ENCODE measurements at places on chromosomes 12 and 14.

DNA sequence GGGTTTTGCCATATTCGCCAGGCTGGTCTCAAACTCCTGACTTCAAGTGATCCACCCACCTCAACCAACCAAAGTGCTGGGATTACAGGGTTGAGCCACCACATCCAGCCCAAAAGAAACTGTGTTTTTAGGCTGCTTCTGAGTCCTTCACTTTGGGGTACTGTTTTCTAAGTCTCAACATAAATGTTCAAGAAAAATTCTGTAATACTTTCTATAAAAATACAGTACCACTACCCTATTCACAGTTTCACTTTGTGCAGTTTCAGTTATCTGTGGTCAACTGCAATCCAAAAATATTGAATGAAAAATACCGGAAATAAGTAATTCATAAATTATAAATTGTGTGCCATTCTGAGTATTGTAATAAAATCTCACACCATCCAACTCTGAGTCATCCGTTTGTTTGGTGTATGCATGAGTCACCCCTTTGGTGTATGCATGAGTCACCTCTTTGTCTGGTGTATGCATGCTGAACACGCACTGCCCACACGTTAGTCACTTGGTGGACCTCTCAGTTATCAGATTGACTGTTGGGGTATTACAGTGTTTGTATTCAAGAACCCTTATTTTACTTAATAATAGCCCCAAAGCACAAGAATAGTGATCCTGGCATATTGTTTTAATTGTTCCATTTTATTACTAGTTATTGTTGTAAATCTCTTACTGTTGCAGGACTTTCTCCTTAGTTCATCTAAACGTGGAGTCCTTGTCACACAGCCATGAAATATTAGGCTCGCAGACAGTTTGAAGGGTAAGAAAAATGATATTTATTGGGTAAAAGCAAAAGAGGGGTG lies 190.2 kb downstream of the FSCB start:
- DNase-seq = no peak

DNA sequence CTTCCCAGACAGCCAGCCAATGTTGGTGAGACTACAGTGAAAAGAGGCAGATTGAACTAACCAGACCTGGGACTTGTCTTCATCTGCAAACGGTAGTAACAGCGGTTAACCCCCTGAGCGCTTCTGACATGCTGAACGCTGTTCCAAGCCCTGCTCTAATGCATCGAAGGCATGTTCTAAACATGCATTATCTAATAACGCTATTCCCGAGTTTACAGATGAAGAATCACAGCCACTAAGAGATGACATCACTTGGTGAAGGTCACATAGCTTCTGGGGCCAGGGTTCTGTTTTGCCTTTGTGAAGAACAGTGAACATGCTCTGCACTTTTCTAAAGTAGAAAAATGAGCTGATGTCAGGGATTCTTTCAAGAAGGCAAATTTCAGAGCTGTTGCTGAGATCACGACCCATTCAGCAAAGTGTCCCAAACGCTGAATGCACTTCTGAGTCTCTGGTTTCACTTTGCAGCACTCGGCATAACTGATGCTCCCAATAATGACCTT lies 56.0 kb downstream of the FOS start:
- DNase-seq = no peak

GRCh38 chr14:29911810-29912209 lies 15.8 kb downstream of the PRKD1 start:
- DNase-seq = no peak

DNA sequence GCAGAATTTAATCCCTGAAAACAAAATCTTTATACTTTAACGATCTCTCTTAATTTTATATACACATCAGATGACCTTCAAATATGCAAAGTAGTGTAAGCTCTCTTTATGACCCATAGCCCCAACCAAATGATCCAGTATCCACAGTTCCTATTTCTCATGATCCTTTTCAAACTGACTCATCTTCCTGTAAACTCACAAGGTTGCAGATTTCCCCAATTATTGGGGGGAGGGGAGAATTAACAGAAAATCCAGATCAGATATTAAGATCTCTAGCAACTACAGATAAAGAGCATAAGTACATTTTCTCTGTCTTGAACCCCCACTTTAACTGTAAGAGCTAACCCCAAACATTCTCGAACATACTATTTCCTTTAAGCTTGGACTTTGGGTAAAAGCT lies 12.5 kb downstream of the GNS start:
- no peak for DNase-seq

DNA sequence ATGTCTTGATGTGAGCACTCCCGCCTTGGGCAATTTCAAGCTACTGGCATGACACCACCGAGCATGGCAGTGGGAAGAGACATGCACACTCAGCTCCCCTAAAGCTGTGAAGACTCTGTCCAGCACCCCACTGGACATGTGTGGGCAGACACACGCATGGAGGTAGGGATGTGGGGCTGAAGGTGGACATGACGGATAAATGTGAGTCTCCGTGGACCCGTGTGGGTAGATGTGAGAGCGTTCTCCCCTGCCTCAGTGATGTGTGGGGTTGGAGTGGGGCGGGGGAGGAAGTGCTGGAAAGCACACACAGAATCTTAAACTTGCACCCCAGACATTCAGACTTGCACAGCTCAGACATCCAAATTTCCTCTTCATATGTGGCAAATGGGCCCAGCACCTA lies 12.6 kb downstream of the SLC6A12 start:
- DNase-seq = no peak

GRCh38 chr14:105899071-105899641 lies 372.8 kb downstream of the TMEM121 start:
- no peak for DNase-seq

DNA sequence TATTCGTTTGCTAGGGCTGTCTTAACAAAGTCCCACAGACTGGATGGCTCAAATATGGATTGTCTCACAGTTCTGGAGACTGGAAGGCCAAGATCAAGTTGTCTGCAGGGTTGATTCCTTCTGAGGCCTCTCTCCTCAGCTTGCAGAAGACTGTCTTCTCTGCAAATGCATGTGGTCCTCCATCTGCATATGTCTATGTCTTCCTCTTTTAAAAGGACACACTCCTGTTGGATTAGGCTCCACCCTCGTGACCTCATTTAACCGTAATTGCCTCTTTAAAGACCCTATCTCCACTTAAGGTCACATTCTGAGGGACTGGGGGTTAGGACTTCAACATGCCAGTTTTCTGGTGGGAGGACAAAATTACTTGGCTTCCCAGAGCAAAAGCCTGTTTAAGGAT lies 123.3 kb downstream of the SLC38A6 start:
- no peak for DNase-seq

GRCh38 chr14:55628426-55628825 lies 48.4 kb downstream of the KTN1 start:
- DNase-seq = no peak

- no peak for DNase-seq
Measured at GRCh38 chr14:34466691-34467090, 4.7 kb upstream of the SPTSSA start.

GRCh38 chr12:74722709-74723108 lies 185.1 kb downstream of the ATXN7L3B start:
- no peak for DNase-seq

GRCh38 chr12:3272958-3273357 lies 195.8 kb downstream of the TSPAN9 start:
- no peak for DNase-seq

GRCh38 chr12:112169161-112169872 lies 44.0 kb downstream of the TRAFD1 start:
- DNase-seq = no peak

DNA sequence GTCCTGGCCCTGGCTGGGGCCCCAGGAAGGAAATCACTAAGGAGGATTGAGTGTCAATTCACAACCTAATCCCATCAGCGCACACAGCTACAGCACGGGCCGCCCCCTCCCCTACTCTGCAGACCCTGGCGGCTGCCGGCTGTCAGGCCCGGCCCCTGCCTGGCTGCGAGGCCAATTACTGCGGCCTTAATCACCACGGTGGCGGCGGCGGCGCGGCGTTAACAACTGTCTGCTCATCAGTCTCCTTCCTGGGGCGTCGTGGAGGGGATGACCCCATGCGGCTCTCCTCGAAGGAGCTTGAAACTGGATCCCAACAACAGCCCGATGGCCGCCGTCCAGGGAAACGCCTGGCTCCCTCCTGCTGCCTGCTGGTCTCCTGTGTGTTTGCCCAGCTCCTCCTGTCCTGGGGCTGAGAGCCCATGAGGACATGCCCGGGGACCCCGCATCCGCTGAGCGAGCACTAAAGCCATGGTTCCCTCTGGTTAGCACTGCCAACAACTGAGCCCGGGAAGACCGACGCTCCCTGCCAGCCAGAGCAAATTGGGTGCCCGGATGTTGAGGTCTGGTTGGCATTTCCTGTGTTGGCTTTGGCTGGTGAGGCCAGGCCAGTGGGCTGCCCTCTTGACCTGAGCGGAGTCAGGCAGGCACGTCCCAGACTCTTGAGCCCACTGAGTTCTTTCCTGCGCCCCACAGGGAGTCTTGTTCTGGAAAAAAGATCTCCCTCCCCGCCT lies 21.8 kb upstream of the EIF2B2 start:
- DNase-seq = no peak

- no peak for DNase-seq
Measured at GRCh38 chr14:52363041-52363704, 49.1 kb downstream of the PTGER2 start.

DNA sequence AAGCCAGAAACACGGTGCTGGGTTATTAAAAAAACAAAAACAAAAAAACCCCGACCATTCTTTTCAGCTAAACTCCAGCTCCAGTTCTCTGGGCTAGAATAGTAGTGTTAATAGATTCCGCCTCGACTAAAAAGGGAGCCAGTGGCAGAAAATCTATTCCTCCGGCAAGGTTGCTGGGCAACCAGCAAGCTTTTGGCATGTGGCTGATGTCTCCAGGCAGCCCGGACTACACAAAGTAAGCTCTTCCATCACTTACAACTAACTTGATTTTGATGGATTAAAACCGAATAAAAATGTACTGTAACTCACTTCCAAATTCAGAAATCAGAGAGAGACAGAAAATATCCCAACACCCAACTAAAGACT lies 126.4 kb upstream of the FOXN3 start:
- no peak for DNase-seq

DNA sequence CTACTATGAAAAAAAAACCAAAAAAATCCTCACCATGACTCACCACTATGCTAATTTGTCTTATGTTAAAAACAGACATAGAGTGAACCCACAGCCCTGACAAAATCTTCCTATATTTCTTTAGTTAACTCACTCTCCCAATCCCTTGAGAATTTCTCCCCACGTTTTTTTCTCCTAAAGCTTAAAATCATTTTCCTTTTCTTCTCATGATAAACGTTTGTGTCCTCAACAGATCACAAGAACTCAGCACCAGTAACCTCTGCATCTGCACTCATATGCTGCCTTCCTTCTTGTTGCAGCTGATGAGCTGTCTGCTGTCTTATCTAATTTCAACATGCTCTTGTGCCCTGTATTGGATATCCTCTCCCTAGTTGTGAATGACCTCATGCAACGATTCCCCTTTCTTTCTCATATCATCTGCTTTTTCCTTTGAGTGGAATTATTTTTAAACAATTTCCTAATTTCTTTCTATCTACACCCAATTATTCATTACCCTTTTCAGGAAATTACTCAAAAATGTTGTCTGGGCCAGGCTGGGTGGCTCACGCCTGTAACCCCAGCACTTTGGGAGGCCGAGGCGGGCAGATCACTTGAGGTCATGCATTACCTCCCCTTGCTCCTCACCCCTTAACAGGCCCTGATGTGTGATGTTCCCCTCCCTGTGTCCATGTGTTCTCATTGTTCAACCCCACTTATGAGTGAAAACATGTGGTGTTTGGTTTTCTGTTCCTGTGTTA lies 427.5 kb upstream of the MGAT4C start:
- DNase-seq = no peak

GRCh38 chr14:99123208-99123870 lies 148.7 kb downstream of the BCL11B start:
- no peak for DNase-seq

GRCh38 chr12:19707948-19708409 lies 268.7 kb downstream of the AEBP2 start:
- no peak for DNase-seq

DNA sequence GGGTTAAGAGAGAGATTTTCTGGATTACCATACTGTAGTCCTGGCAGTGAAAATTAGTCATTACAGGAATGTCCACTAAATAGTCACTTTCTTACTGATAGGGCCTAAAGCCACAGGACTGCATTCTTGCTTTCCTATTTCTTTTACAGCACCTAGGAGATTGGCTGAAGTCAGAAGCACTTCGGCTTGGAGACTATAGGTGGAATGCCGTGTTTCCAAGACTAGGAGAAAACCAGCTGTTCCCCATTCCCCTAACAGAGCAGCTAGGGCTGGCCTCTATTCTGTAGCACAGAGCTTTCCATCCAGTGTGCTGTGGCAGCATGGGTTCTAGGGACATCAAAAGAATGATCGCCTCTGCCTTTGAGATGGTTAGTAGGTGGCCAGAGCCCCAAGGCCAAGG lies 15.1 kb downstream of the PIGH start:
- no peak for DNase-seq

DNA sequence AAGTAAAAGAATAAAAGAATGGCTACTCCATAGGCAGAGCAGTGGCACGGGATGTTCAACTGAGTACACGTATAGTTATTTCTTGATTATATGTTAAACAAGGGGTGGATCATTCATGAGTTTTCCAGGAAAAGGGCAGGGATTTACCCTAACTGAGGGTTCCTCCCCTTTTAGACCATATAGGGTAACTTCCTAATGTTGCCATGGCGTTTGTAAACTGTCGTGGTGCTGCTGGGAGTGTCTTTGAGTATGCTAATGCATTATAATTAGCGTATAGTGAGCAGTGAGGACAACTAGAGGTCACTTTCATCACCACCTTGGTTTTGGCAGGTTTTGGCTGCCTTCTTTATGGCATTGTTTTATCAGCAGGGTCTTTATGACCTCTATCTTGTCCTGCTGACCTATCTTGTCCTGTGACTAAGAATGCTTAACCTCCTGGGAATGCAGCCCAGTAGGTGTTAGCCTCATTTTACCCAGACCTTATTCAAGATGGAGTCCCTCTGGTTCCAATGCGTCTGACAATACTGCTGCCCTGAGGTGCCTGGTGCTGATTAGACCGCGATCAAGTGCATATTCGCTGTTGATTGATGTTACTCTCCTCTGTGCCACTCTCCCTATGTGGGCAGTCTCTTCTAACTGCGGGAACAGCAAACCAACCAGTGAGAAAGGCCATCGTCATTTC lies 67.6 kb upstream of the AMN1 start:
- DNase-seq = no peak

DNA sequence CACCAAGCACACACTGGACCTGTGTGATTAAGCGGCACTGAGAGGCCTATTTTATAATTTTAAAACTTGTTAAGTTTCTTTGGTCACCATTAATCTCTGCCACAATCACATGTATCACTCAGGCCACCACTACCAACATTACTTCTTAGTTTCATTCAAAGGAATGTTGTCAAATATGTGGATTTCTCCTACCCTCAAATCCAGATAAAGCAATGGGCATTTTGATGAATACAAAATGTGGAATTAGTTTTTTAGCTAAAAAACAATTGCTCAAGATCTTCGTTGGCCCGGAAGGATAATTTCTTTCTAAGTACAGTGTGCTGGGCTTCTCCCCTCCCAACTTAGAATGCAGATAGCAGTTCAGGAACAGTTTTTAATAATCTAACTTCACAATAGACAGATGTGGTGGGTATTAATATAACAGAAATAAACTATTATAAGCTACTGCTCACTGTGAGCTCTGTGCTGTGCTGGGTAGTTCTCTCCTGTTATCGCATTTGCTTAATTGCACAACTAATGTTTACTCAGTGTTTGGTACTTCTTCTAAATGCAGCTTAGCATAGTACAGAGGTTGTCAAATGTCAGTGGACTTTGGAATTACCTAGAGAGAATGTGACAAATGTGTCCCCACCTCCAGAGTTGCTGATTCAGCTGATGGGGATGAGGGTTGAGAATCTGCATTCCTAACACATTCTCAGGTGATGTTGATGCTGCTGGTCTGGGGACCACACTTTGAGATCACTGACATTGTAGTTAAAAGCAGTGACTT lies 266.7 kb upstream of the AMIGO2 start:
- no peak for DNase-seq

All from activated B cell treated with CpG ODN at 0.5 μM for 24 hours (primary cell).